ENCODE measurements at places on chromosomes 5 and 9.

GRCh38 chr9:24731754-24732153, 186.1 kb upstream of the IZUMO3 start:
- DNase-seq: no peak

- DNase-seq: no peak
These were observed 42.1 kb downstream of the EFCAB9 start for GRCh38 chr5:172235827-172236736.

- no peak for DNase-seq
These were observed 208.6 kb downstream of the FBN2 start for GRCh38 chr5:128329386-128329939.

GRCh38 chr5:6719417-6719816, 6.2 kb downstream of the TENT4A start:
- no peak for DNase-seq

GRCh38 chr5:67306965-67307607, 110.5 kb upstream of the CD180 start:
- no peak for DNase-seq

DNA sequence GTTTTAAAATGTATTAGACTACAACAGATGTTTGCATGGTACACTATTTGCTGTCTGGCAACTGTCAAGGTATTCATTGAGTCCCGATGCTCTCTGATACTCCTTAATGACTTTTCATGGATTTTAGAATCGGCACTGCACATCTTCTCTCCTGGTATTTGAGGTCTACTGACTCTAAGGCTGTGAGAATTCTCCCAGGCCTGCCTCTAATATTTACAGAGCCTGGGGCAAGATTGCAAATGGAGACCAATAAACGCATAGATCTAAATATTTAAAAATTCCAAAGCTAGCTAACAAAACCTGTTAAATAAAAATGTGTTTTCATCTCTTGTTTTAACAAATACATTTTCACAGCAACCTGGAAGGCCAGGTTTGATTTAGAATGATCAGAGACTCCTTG, 291.4 kb upstream of the RFX3 start:
- DNase-seq: no peak

GRCh38 chr5:3056866-3057265, 305.4 kb upstream of the IRX2 start:
- no peak for DNase-seq

- no peak for DNase-seq
These were observed 5.8 kb downstream of the TLX3 start for GRCh38 chr5:171314728-171315385.

GRCh38 chr5:65858316-65858715, 68.1 kb upstream of the ERBIN start:
- no peak for DNase-seq

- DNase-seq: no peak
These were observed 64.7 kb downstream of the NR3C1 start for GRCh38 chr5:143338658-143339366.

DNA sequence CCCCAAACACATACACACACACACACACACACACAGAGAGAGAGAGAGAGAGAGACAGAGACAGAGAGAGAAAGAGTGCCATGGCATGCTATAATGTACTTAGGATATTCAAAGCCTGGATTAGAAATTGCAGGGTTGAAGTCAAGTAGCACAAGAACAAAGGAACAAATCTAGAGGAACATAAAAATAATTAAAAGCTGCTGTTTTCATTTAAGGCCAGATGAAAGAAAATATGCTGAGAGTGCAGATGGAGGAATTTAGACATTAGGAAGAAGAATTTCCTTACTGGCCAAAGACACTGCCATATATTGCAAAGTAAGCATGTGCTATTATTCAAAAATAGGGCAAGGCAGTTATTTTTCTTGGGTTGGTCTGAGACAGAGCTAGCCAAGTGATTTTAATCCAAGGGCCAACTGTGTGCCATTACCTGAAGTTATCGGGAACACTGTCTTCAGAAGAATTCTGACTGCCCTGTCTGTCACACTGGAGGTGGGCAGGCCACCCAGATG, 31.7 kb downstream of the HSD17B3 start:
- no peak for DNase-seq

DNA sequence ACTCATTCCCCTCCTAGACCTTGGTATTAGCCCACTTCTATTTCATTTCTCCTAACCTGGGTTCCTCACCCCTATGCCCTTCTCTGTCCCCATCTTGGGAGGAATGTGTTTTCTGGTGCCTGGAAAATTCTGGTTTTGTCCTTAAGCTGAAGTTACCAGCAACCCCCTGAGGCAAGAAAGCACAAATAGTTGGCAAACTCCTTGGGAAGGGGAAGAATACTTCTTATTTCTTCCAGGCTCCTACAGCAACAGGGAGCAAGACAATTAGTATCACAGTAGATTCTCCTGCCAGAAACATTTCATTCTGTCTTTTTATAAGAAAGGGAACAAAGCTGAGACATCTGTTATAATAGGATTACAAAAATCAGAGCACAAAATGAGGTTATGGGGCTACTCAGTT, 142.5 kb downstream of the SNCAIP start:
- no peak for DNase-seq

GRCh38 chr5:92641031-92641962, 939.7 kb downstream of the NR2F1-AS1 start:
- no peak for DNase-seq

GRCh38 chr9:21970800-21971640, 23.2 kb downstream of the CDKN2A start:
- DNase-seq: no peak

DNA sequence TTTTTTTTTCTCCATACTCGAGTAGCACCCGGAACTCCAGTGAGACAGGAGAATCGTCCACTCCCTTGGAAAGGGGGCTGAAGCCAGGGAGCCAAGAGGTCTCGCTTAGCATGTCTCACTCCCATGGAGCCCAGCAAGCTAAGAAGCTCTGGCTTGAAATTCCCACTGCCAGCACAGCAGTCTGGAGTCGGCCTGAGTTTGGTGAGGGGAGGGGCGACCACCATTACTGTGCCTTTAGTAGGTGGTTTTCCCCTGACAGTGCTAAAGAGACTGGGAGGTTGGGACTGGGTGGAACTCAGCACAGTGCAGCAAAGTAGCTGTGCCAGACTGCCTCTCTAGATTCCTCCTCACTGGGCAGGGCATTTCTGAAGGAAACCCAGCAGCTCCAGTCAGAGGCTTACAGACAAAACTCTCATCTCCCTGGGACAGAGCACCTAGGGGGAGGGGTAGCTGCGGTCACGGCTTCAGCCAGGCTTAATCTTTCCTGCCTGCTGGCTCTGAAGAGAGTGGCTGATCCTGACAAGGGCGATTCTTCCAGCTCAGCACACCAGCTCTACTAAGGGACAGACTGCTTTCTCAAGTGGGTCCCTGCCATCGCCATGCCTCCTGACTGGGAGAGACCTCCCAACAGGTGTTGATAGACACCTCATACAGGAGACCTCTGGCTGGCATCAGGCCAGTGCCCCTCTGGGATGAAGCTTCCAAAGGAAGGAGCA, 414.5 kb upstream of the ZNF608 start:
- DNase-seq: no peak

DNA sequence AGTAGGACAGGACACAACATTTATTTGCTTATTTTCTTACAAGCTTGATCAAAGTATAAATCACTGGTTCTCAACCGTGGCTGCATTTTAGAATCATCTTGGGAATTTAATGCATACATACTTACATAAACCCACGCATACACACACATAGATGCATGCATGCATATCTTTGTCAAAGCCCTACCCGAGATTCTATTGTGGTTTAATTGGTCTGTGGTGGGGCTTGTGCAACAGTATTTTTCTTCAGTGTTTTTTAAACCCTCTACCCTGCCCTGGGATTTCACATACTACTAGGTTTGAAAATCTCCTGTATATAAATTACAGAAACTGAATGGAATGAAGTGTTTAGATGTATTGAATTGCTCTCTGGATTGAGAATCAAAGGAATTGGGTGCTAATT, 1166.2 kb downstream of the MAT2B start:
- no peak for DNase-seq

DNA sequence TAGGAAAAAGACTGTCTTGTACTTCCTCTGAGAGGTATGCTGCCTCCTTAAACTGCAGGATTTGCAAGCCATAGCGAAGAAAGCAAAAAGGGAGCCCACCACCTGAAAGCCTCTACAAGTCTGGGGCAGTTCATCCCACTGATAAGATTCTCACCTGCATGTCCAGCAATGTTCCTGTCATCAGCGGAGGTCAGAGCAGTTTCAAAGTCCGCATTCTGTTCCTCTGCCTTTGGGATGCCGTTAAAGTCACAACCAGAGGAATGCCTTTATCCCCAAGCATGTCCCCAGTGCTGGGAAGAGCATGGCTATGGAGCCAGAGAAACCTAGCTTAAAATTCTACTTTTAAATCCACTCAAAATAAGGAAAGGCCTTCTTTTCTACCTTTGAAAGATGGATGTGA, 220.5 kb downstream of the GLIS3 start:
- DNase-seq: no peak

- DNase-seq: no peak
These were observed 74.0 kb upstream of the CHSY3 start for GRCh38 chr5:129830288-129830687.

DNA sequence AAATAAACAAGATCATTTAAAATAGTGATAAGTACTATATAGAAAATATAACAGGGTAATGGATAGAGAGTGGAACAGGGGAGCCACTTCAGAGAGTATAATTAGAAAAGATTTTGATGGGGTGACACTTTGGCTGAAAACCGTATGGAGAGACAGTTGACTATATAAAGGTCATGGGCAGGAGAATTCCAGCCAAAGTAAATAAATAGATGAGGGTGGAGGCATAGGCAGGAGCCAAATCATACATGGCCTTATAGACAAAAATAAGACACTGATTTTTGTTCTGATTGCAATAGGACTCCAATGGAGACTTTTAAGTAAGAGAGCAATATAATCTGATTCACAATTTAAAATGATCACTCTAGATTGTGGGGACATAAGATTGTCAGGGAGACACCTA, 37.5 kb upstream of the NUDT12 start:
- DNase-seq: no peak

DNA sequence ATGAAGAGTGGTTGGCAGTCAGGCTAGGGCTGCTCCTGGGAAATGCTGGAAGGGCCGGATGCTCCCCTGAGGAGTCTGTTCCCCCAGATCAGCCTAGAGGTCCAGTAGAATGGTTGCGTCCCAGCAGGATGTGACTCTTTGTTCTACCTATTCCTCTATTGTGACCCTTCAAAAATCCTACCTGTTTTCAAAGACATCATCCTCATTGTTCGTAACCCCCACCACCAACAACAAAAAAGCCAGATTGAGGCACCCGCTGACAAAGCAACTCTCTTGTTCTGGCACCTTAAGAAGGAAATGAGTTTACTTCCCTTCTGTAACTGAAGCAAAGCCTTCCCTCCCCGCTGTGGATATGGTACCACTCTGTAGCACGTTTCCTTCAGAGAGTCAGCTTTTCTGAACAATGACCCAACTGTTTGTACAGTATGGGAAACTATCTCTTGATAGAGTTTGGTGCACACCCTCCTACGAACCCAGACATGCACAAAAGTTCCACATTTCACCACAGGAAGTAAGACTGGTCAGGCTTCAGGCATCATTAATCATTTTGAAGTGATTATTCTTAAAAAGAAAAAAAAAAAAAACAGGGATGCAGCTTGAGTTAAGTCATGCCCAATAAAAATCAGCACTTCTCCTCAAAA, 207.2 kb downstream of the ENC1 start:
- DNase-seq: no peak

- DNase-seq: no peak
These were observed 166.9 kb upstream of the CCNH start for GRCh38 chr5:87579678-87580077.

GRCh38 chr9:21244836-21245235, 5.0 kb upstream of the IFNA14 start:
- no peak for DNase-seq

- no peak for DNase-seq
These were observed 331.0 kb upstream of the EDIL3 start for GRCh38 chr5:84715686-84716085.

GRCh38 chr9:135703726-135704125, 1.7 kb downstream of the KCNT1 start:
- no peak for DNase-seq

- no peak for DNase-seq
These were observed 8.2 kb downstream of the RAPGEF1 start for GRCh38 chr9:131731644-131732043.

GRCh38 chr5:51203598-51203997, 179.7 kb upstream of the ISL1 start:
- DNase-seq: no peak

GRCh38 chr5:123549256-123549904, 37.4 kb downstream of the CSNK1G3 start:
- DNase-seq: no peak

- no peak for DNase-seq
These were observed 69.3 kb upstream of the NIPAL4 start for GRCh38 chr5:157390551-157391297.

GRCh38 chr5:154478224-154478565, at the start of gene HAND1:
TSS of gene HAND1 (minus strand) at chr5:154478227. CDS start at chr5:154478008, 219 bp downstream.
- no peak for DNase-seq

GRCh38 chr5:141761-142160, 49.5 kb upstream of the LRRC14B start:
- no peak for DNase-seq

DNA sequence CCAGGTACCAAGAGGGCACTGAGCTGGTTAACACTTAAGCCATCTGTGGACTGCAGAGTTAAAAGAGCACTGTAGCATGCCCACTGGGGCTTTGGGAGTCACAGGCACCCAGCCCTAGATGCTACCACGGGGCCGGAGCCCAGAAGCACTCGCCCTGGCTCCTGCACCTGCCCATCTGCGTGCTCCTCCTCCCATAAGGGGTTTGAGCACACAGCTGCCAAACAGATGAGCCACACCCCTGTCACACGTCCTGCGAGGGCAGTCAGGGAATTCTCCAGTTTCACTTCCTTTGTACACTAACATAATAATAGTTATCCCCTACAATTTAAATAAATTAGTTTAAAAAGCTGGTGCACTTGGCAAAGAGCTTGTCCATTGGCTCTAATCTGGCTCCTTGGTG, 4.5 kb upstream of the PCA3 start:
- no peak for DNase-seq

DNA sequence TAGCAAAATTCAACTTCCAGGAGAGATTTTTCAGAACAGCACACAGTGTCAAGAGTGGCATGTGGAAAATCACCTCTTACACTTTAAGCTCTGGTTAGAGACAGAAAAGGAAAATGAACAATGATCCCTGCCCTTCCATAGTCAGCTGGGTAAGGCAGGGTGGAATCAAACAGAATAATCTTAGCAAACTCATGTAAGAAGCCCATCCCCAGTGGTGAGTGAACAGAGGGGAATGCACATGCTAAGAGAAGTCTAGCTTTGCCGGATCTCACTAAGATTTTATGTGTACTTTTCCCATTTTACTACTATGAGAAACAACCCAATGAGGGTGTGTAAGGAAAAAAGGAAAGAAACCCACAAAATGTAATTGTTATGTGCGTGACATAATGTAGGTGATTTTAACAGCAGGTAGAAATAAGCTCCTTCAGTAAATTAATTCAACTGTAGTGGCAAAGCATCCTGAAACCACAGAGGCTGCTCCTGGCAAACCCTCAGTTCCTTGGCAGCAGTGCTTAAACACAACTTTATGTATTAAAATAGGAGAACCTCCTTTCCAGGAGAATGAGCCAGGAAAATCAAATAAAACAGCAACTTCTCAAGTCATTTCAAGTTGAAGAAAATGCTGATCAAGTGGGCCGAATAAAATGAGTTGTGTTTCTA, 366.0 kb upstream of the TRPC7 start:
- DNase-seq: no peak

All from dorsolateral prefrontal cortex (tissue), 122 donors.